ENCODE measurements at places on chromosomes 1 and 21.

GRCh38 chr1:88378560-88378959, 305.5 kb upstream of the PKN2 start:
- DNase-seq = no peak

- DNase-seq = no peak
These were observed 29.9 kb upstream of the POU2F1 start for GRCh38 chr1:167190747-167191237.

- no peak for DNase-seq
These were observed 71.5 kb upstream of the RGS4 start for GRCh38 chr1:162997499-162998285.

DNA sequence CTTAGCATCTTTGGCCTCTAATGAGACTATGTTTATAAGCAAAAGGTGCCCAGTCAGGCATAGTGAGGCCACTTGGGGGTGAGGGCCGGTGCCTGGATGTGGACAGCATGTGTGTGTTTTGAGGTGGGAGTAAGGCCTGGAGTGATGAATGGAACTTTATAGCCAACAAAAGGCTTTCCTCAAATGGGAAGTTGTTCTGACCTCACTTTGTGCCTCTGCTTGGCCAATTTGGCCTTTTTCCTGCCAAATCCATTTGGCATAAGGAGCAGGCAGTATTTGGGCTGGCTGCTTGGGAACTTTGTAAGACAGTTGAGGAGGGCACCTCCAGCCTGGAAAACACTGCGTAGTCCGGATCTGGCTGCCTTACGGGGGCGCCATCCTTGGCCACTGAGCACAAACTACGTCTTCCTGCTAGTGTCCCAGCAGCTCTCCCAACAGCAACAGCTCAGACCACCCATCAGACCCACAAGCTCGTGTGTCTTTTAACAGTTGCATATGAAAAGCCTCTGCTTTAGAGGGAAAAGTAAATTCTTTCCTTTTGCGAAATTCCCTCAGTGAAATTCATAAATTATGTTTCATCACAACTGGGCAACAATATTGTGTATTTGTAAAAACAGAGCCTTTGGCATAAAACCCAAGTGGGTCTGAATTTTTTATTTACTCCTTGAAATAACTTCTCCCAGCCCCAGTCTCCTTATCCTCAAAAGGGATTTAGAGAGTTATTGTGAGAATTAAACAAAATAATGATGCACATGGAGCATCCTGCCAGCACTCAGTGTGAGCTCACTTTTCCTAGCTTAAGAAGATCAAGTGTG, 322.9 kb downstream of the DISC1 start:
- no peak for DNase-seq

- no peak for DNase-seq
These were observed 283.1 kb downstream of the DSCAM start for GRCh38 chr21:40563900-40564299.

DNA sequence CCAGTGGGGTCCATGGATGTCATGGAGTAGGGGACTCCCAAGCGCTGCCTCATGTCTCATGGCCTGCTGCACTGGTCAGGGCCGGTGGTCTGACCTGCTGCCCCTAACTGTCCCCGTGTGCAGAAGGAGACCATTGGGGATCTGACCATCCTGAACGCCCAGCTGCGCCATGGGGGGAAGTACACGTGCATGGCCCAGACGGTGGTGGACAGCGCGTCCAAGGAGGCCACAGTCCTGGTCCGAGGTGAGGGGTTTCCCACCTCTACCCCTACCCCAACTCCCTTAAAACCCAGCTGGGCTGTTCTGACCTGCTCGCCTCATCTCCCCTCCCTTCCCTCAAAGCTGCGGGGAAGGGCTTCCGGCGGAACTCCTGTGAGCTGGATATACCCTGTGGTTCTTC, 18.6 kb downstream of the TMEM81 start:
- no peak for DNase-seq

DNA sequence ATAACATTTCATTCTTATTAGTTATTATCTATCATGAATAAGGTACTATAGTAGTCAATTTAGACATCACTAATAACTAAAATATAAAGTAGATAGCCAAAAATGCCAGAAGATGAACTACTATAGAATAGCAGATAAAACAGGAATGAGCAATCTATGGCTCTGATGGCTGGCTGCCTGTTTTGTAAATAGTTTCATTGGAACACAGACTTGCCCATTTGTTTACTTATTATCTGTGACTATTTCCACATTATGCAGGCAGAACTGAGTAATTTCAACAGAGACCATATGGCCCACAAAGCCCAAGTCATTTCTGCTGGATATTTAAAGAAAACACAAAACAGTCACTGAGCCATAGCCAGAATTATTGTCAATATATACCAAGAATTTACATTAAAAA, 222.1 kb downstream of the COL24A1 start:
- no peak for DNase-seq

DNA sequence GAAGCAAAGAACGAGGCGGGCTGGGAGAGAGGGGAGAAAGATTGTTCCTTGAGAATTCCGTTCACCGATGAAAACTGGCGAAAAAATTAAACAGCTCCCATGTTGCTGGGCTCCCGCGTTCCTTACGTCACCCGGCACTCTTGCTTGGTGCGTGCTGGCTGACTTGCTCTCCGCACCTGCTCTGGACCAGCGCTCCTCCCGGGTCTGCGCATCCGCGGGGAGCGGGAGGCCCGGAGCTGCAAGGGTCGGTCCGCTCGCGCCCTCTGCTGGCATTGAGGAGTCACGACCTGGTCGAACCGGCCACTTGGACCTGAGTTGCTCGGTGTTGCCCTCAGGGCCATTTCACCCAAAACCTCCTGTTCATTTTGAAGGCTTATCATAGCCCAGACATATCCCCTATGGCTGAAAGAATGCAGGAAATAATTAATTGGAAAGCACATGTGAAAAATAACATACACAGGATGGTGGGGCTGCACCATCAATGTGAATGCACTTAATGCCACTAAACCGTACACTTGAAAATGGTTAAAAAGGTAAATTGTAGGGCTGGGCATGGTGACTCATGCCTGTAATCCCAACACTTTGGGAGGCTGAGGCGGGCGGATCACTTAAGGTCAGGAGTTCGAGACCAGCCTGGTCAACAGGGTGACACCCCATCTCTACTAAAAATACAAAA, 98.9 kb upstream of the BACE2 start:
- DNase-seq = peak; percentile 5

DNA sequence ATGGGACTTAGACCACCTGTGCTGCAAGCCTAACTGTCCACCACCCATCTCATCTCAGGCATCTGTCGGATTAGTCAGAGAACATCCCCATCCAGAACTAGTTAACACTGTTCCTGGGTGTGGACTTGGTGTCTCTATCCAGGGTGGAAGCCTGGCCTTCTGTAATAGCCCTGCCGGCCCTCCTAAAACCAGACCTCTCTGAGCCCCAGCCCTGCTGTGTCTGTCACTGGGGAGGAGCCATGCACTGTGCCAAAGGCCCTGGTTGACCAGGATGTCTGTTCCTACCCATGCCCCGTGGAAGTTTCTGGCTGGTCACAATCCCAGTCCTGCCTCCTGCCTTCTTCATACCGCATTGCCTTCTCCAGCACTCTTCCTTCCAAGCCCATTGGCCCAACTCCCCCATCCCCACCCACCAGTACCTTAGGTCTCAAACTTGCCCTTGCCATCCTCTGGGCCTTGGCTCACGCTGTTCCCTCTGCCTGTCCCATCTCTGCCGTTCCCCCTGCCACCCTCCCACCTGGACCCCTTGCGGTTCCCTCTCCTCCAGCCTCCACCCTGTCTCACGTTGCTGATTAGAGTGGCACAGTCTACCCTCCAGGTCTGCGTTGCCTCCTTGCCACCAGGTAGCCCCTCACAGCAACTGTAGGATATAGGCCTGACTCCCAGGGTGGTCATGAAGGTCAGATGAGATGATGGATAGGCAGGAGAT, 105.6 kb downstream of the EPHB2 start:
- DNase-seq = no peak

DNA sequence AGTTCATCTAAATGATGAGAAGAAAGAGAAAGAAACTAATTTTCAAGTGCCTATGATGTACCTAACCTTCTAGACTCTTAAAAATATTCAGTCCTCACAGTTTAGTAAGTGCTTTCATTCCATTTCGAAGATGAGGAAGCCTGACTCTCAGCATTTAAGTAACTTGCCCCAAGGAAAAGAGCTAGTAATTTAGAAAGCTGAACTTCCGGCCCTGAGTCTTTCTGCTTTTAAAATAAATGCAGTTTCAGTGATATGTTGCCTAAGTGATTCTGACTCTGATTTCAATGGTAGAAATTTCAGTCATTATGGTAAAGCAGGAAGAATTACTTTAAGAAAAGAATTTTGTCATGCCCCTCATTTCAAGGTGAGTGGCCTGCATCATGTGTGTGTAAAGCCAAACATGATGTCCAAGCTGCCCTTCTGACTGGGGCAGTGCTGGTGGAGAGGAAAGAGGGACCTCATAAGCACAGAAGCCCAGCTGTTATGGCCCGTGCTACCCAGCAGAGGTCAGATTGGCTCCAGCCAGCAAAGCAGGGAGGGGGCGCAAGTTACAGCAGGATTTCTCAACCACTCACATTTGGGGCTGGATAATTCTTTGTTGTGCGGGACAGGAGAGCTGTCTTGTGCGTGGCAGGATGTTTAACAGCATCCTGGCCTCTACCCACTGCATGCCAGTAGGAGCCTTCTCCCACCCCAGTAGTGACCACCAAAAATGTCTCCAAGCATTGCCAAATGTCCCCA, 10.7 kb downstream of the ATP1A4 start:
- no peak for DNase-seq

- no peak for DNase-seq
These were observed 343.8 kb downstream of the USP25 start for GRCh38 chr21:16073586-16073985.

DNA sequence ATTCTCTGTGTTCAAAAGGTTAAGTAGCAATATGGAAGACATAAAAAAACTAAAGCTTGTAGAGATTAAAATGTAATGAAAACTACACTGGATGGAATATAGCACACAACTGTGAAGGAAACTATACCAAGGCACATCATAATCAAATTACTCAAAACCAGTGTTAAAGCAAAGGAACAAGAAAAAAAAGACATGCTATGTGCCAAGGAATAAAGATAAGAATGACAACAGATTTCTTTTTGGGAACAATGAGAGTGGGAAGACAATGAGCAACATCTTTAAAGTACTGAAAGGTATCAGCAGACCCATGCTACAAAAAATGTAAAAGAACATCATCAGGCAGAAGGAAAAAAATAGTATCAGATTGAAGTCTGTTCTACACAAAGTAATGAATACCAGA, 157.8 kb downstream of the VPS13D start:
- DNase-seq = no peak

DNA sequence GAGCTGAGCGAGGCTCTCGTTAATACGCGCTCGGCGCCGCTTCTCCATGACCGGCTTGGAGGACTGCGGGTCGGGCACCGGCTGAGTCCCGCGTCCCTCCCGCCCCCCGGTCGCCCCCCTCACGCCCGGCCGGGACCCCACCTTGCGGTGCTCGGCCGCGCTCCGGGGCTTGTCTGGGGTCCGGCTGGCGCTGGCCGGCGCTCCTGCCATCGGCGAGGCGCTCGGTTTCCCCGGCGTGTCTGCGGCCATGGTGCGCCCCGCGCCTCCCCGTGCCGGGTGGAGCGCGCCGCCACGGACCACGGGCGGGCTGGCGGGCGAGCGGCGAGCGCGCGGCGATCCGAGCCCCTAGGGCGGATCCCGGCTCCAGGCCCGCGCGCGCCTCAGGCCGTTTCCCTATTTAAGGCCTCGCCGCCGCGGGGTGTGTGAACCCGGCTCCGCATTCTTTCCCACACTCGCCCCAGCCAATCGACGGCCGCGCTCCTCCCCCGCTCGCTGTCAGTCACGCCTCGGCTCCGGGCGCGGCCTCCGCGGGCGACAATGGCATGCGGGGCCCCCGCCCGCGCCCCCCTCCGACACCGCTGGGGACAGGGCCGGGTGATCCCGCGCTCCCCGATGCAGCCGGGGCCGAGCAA, at the start of gene HES4:
HES4 (minus strand) TSS at position 373 of the 632 bp plus-strand sequence; CDS start at position 249, 124 bp downstream.
- no peak for DNase-seq

GRCh38 chr1:55826381-55827080, 611.4 kb upstream of the USP24 start:
- no peak for DNase-seq

- DNase-seq = no peak
These were observed 218.6 kb downstream of the SLC45A1 start for GRCh38 chr1:8536515-8536914.

- DNase-seq = no peak
These were observed 67.9 kb downstream of the PHACTR4 start for GRCh38 chr1:28437264-28437923.

DNA sequence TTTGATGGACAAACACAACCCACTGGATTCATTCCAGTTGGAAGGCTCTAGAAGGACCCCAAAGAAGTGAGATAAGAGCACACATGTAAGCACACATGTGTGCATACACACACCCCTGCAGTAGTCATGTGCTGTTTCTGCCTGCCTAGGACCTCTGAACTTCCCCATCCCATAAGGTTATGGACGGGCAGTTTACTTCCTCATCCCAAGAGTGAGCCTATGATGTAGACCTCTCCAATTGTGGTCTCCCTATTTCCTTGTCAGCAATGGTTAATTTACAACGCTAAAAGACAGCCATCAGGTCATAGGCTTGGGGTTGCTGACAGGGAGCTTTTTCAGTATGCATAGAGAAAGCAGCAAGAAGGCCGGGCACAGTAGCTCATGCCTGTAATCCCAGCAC, 15.4 kb upstream of the ADAR start:
- DNase-seq = no peak

DNA sequence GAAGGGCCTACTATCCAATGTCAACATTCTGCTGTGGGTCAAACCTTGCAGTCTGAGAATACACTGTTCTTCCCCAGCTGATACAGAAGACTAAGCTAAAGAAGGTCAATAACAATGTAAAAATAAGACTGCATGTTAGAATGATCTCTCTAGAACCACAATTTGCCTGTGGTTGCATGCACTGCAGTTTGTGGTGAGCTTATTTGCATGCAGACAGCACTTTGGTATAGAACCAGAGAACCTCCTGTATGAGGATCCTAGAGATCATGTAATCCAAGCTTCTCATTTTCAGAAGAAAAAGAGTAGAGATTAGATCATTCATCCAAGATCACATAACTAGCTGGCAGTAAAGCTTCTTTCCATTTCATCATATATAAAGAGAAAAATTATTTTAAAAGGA, 15.8 kb downstream of the SYNJ1 start:
- DNase-seq = peak; percentile 39

GRCh38 chr1:222053790-222054294, 312.0 kb upstream of the DUSP10 start:
- no peak for DNase-seq

- DNase-seq = no peak
These were observed 339.9 kb downstream of the NTNG1 start for GRCh38 chr1:107480548-107481415.

DNA sequence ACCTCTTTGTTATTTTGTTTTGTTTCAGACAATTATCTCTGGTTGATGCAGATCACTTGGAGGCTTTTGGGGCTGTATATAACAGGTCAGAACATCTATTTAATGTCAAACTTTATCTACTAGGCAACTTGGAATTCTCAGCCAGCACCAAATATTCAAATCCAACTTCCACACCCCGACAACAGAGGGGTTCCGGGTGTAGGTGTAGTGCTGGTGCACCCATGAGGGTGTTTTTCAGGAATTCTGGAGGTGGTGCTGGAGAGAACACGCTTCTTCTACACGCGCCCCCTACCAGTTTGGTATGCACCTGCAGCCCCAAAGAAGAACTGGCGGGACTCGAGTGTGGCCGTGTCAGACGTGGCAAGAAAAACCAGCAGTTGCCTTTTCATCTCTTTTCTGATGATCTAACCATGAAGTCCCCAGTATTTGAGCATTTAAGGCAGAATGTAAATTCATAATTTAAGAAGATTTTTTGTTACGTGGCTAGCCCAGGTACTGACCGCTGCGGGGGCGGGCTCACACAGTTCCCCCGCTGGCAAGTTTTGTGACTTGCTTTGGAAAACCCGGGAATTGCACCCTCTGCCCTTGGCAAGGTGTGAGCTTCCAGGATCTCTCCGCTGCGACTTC, 462 bp upstream of the TLCD4 start:
- no peak for DNase-seq
